ENCODE measurements at places on chromosomes 4 and X. TPM values are rescaled to one million over a fixed set of nuclear protein-coding genes. Genes with fewer than 3 reads are reported as not detected.

MAGEC1 gene
- total RNA-seq, result not detected

DNA sequence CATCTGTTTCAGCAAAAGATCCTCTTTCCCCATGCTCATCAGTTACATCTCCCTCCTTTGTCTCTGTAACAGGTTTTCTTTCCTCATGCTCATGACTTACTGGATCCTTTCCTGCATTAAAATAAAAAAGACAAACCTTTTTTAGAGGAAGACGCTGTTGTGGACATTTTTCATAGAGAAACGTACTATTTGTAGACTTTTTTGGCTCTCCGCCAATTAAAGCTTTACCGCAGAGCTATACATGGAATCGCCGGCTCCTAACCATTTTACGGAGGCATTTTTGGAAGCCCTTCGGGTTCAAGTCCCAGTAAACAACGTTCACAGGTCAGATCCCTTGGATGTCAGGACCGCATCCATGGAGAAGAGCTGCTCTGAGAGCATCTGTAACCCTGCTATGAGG lies 1.3 kb downstream of the FAM9C start:
- DNase-seq, result no peak

- no peak for DNase-seq
Measured at GRCh38 chrX:132790329-132790728, 168.1 kb downstream of the HS6ST2 start.

- no peak for DNase-seq
Measured at GRCh38 chrX:22095286-22095685, 63.2 kb downstream of the PHEX start.

THOC2 gene
- 103 TPM for total RNA-seq

MGARP gene
- total RNA-seq, result 4.2 TPM
